Pancreas (tissue), 10 donors: ENCODE measurements at places on chromosomes 3 and 15. TPM values are rescaled to one million over a fixed set of nuclear protein-coding genes. Genes with fewer than 3 reads are reported as not detected.

The HTR3D gene
- polyA plus RNA-seq = not detected

GRCh38 chr3:51501833-51502561 lies 2.2 kb upstream of the DCAF1 start:
- DNase-seq = peak; percentile 89

The LZTFL1 gene
- 8.1 TPM for polyA plus RNA-seq

The GOLGA8S gene
- polyA plus RNA-seq = 0.21 TPM

DNA sequence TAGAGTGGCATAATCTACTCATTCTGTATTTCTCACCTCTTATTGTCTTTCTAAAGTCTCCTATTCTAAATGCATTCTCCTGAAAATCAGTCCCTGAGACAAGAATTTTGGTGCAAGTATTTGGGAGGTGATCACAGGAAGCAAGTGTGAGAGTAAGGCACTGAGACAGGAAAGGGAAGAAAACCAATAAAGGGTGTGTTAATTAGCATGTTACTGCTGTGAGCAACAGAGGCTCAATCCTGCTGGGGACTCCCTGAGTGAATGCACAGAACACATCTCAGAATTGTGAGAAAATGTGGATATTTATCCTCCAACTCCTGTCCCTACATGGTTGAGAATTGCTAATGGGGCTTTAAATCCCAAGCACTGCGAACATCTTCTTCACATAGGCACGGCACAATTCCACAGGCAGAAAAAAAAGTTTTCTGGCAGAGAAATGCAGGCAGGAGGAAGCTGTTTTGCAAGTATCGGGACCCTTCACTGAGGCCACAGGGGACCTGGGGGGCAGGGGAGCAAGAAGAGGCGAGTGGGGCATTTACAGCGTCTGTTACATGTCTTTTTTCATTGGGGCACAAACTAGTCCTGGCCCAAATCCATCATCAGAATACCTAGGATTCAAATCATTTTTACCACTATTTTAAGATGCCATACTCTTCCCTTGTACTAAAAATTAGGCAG lies 27.2 kb upstream of the STT3B start:
- DNase-seq = no peak

- DNase-seq = no peak
These were observed 199.7 kb downstream of the TNIK start for GRCh38 chr3:171260466-171260865.

GRCh38 chr3:11379238-11379823 lies 107.1 kb downstream of the ATG7 start:
- no peak for DNase-seq

GRCh38 chr15:32670623-32671022 lies 29.1 kb downstream of the SCG5 start:
- DNase-seq = no peak

DNA sequence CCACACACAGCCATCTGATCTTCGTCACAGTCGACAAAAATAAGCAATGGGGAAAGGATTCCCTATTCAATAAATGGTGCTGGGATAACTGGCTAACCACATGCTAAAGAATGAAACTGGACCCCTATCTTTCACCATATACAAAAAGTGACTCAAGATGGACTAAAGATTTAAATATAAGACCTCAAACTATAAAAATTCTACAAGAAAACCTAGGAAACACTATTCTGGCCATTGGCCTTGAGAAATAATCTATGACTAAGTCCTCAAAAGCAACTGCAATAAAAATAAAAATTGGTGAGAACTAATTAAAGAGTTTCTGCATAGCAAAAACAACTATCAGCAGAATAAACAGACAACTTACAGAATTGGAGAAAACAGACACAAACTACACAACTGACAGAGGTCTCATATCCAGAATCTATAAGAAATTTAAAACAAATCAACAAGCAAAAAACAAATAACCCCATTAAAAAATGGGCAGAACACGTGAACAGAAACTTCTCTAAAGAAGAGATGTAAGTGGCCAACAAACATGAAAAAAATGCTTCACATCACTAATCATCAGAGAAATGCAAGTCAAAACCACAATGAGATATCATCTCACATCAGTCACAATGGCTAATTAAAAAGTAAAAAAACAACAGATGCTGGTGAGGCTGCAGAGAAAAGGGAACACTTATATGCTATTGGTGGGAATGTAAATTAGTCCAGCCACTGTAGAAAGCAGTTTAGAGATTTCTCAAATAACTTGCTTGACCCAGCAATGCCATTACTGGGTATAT lies 104.0 kb downstream of the NR1I2 start:
- DNase-seq = no peak

DNA sequence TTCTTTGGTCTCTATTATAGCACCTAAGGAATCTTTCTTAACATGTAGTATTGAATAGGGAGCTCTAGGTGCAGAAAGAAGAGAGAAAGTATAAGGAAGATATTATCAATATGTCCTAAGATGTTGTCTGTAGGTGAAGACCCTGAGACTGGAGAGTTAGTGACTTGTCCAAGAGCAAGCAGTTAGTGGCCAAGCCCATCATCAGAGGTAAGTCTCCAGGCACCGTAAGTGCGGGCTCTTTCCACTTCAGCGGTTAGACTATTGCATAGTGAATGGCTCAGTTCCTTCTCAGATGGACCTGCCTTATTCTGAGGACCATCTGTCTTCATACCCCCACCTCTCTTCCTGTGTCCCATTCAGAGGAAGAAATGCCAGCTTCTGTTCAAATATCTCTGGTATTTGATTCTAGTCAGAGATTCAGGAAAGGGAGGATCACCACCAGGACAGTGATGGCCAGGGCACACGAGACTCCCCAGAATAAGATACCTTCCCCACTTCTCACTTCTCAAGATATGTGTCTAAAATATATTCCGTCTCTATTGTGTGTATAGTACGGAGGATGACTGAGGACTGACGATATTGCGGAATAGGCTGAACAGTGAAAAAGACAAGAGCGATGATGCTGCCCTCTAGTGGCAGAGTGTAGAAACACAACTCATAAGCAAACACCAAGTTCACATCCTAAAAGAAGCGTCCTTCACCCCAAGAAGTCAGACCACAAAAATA lies 19.1 kb upstream of the ADGRG7 start:
- peak; percentile 69 for DNase-seq

DNA sequence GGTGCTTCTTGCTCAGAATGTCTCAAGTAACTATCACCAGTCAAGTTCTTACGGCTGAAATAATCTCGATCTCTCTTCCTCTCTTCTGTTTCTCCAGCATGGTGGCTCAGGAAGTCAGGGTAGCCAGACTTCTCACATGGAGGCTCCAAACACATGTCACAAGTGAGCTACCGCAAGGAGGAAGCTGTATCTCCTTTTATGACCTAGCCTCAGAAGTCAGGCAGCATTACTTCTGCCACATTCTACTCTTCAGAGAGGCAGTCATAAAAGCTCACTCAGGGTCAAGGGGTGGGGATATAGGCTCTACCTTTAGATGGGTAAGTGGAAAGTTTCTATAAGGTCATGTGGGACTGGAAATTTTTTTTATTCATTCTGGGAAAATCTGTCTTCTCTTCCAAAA lies 86.6 kb upstream of the NEO1 start:
- no peak for DNase-seq

DNA sequence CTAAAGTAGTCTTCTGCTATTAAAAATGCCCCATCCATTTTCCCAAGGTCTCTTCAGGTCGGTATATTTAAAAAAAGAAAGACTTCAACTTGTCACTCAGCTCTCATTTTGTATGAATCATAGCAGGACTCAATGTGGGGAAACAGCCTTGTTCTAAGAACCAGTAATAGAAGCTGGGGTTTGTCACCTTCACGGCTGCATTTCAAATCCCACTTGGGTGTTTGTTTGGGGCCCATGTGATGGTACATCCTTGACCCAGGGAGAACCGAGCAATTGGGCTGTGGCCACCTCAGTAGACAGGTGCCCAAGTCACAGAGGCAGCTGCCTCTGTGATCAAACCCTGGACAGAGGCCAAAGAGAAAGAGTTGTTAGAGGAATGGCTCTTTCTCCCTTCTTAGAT lies 70.3 kb upstream of the ARL8B start:
- DNase-seq = no peak

- no peak for DNase-seq
These were observed 45.8 kb downstream of the FRMD5 start for GRCh38 chr15:44149224-44149623.

The FRMD4B gene
- polyA plus RNA-seq = 6.0 TPM

DNA sequence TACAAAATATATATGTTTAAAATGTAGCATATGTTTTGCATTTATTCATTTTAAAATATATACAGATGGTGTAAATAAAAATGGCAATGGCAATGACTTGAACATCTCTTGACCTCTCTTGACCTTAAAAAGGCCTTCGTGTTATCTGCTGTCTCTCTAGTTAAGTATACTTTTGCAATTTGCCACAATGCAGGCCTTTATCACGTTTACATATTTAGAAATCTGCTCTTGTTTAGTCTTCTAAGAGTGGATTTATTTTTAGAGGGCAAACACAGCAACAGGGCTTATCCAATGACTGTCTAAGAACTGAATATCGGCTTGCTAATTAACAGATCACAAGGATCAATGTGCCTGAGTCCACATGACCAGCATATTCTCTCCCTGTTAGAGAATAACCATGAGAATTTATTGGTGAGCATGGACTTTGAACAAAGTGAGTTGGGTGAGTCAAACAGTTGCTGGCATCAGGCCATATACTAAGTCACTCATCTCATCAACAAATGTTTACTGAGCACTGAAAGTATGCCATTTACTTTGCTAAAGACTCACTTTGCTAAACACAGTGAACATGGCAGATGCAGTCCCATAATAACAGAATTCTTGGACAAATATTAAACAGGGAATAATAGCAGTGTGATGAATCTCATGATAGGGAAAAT lies 48.2 kb downstream of the MDFIC2 start:
- peak; percentile 17 for DNase-seq

The ARNT2 gene
- polyA plus RNA-seq = 3.5 TPM

- no peak for DNase-seq
These were observed 139.7 kb upstream of the CPNE4 start for GRCh38 chr3:132174500-132174899.

- no peak for DNase-seq
These were observed 4.4 kb upstream of the CLDN11 start for GRCh38 chr3:170414202-170414663.

The GPR149 gene
- polyA plus RNA-seq = not detected

DNA sequence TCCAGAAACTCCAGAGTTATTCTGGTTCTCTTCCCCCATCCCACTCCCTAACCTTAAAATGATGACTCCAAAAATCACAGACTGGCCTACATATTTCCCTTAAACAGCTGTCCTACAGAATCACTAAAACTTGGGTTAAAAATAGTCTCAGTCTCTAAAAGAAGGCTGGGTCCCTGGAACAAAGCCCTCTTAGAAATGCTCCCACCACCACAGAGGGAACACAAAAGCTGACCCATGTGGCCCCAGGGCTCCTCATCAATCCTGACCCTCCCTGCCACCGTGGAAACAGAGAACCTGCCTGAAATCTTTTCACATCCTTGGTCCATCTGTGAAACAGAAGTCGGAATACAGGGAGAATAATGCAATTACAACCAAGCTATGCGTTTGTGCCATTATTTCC lies 55.7 kb upstream of the DCLK3 start:
- no peak for DNase-seq

- DNase-seq = no peak
These were observed 71.9 kb downstream of the DCUN1D1 start for GRCh38 chr3:182908471-182908870.

The SRP14 gene
- polyA plus RNA-seq = 155 TPM

GRCh38 chr3:88263417-88264100 lies 113.8 kb downstream of the C3orf38 start:
- no peak for DNase-seq

- DNase-seq = no peak
These were observed 741.0 kb downstream of the MCTP2 start for GRCh38 chr15:94972314-94972713.

The ROBO2 gene
- 4.3 TPM for polyA plus RNA-seq

DNA sequence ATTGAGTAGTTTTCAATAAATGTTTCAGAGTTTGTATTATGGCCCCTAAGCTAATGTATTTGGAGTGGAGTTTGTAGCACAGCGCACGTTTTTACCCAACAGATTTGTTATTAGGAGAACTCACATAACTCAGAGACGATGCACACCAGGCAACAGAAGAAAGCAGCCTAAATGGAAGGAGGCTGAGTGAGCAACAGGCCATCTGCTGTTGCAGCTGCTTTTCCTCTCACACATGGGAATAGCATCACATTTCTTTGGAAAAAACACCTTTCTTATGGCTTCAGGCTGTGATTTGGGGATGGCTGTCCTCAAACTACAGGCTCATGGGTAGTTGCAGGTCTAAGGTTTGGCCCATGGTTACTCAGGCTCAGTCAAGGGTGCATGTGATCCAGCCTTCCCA lies 469.3 kb upstream of the MCTP2 start:
- no peak for DNase-seq

The GTPBP8 gene
- polyA plus RNA-seq = 3.6 TPM

DNA sequence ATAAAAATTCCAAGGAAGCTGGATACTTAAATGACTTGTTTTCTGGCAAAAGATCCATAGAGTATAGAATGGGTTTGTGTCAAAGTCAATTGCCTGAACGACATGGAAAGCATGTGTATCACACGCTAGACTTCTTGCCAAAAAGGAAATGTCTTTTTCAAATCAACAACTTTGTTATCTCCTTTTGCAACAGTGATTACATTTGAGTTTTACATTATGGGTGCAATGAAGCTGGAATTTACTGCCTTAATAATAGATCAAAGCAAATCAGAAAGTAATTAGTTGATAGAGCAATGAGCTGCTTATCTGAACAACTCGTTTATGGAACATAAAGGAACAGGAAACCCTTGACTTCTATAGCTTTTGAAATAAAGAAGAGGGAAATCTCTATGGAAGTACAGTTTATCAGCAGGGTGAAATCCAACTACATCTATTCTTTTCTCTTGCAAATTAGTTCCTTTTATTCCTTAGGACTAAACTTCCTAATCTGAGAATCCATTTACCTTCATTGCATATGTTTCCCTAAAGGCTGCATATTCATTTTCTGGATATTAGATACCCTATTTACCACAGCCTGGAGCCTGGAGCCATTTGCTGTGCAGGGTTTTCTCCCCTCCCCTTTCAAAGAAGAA lies 415.1 kb upstream of the NECTIN3 start:
- no peak for DNase-seq

DNA sequence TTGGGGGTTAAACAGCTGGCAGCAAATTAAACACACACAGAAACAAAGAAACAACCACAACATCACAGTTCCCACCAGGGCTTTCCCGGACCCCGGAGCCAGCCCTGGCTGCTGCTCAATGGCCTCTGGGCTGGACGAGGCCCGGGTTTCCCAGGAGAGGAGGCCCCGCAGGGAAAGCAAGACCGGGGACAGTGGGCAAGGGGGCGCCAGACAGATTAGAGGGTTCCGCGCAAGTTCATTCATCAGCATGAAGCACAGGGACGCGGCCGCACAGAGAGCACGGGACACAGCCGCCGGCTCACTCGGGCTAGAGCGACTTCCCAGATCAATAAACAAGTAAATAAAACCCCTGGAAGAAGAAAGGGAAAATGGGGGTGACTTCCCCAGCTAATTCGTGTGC lies 66.4 kb upstream of the RPL32 start:
- no peak for DNase-seq

The DAZL gene
- polyA plus RNA-seq = not detected

GRCh38 chr3:59553076-59553475 lies 503.3 kb upstream of the CFAP20DC start:
- no peak for DNase-seq
